ENCODE measurements at places on chromosomes 3 and 15.
A peak's percentile ranks its signal among the peaks of the same experiment; 100 is the strongest.

DNA sequence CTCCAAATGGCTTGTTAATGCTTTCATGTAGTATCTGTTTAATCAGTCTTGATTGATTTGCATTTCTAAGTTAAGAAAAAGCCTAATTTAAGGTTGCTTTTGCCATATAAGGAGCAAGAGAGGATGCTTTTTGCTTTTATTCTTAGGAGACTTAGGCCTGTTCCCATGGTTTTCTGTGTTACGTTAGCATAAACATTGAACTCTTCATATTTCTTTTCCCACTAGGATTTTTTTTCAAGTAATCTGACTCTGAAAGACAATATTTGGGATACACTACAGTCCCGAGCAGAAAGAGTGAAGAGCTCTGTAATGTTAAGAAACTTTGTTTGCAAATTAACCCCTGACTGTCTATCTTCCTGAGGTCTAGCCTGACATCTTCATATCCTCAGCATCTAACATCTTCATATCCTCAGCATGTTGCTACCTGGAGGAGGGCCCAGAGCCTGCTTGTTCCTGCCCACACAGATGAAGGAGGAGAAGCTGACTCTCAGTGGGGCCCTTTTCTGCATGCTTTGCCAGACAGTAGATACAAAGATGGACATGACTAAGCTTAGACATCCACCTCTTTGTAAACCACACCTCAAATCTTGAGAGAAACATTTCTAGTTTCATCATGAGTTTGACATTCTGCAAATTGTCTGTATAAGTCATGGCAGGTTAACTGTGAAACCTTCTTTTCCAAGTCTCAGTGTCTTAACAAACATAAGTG is 86.2 kb upstream of the COL6A5 start:
- no peak for DNase-seq

DNA sequence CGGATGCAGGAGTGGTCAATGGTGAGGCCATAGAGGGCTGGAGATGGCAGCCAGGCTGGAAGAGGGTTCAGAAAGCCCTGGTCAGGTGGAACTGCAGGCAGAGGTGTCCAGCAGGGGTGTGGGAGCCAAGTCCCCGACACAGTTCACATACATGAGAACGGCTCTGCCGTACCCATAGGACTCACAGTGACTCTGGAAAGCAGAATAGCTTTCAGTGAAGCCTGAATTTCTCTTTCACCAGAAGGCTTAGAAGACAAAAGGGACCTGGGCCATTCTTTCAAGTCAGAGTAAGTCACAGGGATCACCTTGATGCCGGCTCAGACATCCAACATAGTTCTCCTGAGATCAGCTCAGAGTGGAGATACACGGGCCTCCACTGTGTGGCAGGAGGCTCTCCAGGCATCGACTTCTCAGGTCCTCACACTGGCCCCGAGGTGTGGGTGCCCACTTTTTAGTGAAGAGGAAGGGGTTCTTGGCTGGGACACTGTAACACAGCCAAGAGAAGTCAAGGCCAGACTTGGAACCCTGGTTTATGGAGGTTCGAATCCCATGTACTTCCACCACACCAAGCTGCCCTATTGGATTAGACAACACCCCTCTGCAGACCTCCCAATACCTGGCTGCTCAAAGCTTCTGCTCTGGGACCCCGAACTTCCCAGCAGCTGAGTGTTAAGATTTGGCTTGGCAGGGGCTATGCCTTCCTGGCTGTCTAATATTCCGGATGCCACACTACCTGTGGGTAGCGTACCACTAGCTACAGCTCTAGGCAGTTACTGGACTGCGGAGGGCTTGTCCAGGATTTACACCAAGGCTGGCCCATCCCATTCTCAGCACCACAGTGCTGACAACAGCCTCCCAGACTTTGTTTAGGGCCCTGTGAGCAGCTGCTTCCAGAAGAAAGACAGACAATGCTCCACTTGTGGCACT is 40.4 kb upstream of the RAB6B start:
- no peak for DNase-seq

- no peak for DNase-seq
Measured at GRCh38 chr15:85379403-85380131, 836 bp upstream of the AKAP13 start.

GRCh38 chr15:101652786-101653430 is 727 bp upstream of the TM2D3 start:
- DNase-seq, result no peak

DNA sequence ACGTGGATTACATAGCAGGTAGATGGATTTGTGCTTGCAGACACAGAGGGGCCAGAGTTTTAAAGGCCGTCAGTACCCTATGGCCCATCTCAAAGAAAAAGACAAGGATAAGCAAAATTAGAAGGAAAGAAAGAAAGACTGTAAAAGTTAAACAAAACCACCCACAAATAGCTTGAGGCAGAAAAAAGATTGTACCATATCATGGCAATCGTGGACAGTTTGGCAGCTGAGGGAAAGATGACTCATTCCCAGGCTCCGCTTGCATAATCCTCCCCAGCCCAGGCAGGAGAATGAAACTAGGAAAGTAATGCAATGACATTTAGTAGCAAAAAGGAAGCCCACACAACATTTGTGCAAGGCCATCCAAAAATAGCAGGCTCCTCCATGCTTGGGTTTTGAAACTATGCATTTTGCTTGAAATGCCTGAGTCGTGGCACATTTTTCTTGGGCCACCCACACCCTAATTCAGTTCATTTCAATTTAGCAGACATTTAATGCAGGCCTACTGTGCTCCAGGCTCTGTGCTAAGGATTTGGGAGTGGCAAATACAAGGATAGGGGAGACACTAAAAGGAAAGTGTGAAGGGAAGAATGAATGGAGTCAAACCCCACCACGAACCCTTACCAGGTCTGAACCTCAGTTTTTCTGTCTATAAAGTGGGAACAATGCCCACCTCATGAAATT is 40.9 kb upstream of the SMAD3 start:
- DNase-seq, result peak; percentile 92

DNA sequence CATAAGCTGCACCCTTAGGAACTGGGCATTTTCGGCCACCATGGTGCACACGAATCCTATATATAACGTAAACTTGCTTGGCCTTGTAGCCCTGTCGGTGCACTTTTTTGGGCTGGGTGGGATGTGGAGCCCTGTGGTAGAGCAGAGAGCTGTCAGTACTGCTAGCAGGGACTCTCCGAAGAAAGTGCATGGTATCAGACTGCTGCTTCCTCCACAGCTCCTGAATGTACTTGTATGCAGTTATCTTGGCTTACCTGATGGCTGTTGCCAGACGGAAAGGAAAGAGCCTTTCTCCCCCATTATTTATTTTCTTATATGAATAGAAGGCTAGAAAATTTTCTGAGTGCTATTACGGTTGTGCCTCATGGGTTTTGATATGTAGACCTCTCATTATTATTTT is 8.4 kb downstream of the GALK2 start:
- DNase-seq, result no peak

DNA sequence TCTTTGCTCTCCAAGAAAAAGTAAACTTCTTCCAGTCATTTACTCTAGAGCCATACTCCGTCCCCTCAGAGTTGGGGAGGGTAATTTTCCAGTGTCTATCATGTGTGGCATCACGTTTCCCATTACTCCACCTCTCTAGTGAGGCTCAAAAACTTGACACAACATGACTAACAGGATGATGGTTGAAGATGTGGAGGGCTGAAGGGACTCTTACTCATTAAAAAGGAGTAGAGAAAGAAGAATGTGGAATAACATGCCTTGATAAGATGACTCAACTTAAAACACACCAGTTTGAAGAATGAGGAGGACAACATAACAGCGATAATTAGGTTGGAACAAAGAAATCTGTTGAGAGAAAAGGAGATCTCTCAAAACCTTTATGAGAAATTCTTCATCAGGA is 894.3 kb downstream of the OTOL1 start:
- peak; percentile 34 for DNase-seq

- DNase-seq, result no peak
Measured at GRCh38 chr3:63707731-63708130, 55.3 kb downstream of the SNTN start.

GRCh38 chr3:179436517-179436916 is 14.8 kb downstream of the GNB4 start:
- DNase-seq, result no peak

DNA sequence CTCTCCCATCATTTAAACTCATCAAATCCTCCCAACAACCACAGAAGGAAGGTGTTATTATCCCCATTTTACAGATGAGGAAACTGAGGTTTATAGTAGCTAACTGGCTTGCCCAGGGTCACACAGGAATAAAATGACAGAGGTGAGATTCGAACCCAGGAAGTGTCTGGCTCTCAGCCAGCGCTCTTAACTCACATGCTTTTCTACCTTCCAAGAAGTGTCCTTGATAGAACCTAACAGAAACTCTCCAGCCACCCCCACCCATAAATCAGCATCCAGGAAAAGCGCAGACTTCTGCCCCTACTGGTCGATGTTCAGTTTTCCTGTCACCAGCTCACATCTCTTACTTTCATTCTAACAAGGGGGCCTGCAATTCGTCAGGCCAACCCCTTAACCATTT is 51.7 kb downstream of the SPATA12 start:
- no peak for DNase-seq

DNA sequence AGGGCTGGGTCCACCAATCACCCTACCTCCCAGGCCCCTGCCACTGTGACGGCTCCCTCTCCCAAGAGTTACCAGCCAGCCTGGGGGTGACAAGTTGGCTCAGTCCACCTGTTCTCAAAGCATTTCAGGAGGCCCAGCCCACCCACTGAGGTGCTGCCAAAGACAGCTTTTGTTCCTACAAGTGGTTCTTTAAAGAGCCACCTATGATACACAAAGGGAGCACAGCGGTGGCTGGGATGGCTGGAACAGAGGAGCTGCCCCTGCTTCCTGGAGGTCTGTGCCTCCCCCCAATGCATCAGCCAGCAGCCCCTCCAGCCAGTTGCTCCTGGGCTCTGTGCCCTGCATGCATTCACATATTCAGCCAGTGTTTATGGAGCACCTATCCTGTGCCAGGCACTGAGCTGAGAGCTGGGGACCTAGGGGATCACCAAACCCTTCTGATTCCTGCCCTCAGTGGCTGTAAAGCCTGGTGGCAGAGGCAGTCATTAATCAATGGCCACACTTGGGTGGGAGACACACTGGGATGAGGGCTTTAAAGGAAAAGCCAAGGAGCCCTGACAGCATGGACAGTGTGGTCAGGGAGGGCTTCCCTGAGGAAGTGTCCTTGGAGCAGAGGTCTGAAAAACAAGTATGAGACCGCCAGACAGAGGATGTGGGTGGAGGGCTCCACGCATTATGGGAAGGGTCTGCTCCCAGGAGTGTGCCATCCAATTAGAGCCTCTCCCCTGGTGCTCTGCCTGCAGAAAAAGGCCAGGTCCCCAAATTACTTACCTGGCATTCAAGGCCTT is 107.1 kb upstream of the LINGO1 start:
- no peak for DNase-seq

DNA sequence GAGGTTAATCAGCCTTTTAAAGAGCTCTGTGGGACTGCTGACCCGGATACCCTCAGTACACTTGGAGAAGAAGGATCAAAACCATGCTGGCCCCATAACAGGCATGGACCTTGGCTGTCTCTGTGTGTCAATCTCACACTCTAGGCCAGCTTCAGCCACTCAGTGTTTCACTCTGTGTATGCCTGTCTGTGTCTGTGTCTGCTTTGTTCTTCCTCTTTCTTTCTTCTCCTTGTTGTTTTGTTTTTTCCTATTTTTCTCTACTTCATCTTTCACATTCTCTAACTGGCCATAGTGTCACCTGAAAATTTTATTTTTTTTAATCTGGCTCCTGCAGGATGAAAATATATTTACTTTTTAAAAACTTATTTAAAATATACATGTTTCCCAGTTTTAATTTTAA is 51.1 kb downstream of the SERP1 start:
- no peak for DNase-seq

- DNase-seq, result no peak
Measured at GRCh38 chr3:194375473-194376240, 6.1 kb upstream of the LRRC15 start.

- DNase-seq, result no peak
Measured at GRCh38 chr15:52706091-52706490, 26.9 kb upstream of the ATOSA start.

DNA sequence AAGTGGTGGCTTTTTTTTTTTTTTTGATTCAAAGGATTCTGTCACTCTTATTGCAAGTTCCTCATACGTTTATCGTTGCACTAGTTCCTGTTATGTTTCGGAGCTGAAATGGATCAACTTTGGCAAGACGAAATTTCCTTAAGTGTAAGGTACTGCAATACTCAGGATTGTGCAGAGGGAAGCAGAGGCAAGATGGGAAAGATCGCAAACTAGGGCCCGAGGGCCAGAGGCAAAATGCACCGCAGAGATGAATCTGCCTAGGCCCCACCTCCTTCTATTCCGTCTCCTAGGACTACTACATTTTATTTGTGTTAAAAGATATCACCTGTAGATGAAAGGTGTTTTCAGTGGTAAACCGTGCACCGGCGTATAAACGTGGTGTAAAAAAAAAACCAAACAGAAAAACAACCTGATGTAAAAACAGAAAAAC is 331 bp downstream of the RNU6-1 start:
- DNase-seq, result no peak

- DNase-seq, result peak; percentile 68
Measured at GRCh38 chr3:29922992-29923746, 642.3 kb downstream of the RBMS3 start.

- no peak for DNase-seq
Measured at GRCh38 chr15:42090370-42090769, 4.0 kb downstream of the PLA2G4D start.

Data from GM04504 (cell line).